ENCODE measurements at places on chromosomes 12 and 14.

GRCh38 chr14:87285506-87285905 lies 707.5 kb downstream of the GALC start:
- DNase-seq = no peak

- DNase-seq = no peak
Observed at GRCh38 chr12:100105661-100106060, 37.0 kb downstream of the BLTP3B start.

DNA sequence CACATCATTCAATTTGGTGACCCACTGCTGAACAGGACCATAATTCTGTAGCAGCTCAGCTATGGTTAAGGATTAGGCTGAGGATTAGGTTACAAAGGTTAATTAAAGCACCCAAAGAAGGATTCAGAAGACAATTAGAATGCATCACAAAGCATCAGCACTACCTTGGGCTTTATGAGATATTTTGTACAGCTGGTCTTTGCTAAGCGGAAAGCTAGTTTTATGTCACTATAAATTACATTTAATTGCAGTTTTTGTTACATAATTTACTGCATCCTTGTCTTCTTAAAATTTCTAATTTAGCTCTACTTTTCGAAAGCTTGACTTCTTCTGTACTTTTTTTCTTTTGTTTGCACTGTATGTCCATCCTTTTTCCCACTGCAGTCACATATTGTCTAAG lies 711.5 kb downstream of the RPS29 start:
- DNase-seq = no peak

GRCh38 chr14:100350986-100351385 lies 27.8 kb downstream of the SLC25A47 start:
- no peak for DNase-seq

- DNase-seq = no peak
Observed at GRCh38 chr12:116106870-116107269, 170.6 kb downstream of the MED13L start.

DNA sequence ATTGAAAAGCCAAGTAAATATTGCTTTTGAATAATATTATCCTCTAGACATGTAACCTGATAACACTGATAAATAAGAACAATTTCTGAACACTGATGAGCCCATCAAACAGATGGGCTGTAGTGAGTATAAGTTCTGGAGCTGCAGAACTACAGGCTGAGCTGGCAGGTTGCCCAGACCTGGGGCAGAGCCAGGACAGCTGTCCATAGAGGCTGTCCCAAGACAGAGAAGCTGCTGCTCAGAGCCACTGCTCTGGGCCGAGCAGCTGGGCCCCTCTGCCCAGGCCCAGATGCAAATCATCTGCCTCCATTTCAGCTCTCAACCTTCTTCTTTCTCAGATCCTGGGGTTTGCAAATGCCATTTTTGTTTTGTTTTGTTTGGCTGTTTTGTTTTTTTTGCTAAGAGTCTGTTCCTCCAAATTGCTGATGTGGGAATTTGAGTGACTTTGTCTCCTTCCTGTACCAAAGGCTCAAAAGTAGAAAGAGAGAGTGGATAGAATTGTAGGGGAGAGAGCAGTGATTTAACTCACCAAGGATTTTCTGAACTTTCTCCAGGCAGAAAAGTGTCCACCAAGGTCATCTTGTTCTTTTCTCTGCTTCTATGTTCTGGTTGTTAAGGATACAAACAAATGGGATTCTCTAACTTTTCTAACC lies 4.0 kb upstream of the TESPA1 start:
- DNase-seq = no peak

- DNase-seq = no peak
Observed at GRCh38 chr12:48816143-48816854, 2.0 kb upstream of the CACNB3 start.

- peak; percentile 79 for DNase-seq
Observed at GRCh38 chr12:78062786-78063185, 232.1 kb downstream of the NAV3 start.

DNA sequence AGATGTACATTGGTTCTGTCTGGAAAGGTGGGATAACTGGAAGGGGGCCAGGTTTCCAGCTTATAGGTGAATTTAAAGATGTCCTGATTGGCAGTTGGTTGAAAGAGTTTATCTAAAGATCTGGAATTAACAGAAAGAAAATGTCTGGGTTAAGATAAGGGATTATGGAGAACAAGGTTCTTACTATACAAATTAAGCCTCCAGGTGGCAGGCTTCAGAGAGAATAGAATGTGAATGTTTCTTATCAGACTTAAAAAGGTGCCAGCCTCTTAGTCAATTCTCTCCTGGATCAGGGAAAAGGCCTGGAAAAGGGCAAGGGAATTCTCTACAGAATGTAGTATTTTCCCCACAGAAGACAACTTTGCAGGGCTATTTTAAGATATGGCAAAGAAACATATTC lies 53.1 kb downstream of the CNTN1 start:
- DNase-seq = no peak

DNA sequence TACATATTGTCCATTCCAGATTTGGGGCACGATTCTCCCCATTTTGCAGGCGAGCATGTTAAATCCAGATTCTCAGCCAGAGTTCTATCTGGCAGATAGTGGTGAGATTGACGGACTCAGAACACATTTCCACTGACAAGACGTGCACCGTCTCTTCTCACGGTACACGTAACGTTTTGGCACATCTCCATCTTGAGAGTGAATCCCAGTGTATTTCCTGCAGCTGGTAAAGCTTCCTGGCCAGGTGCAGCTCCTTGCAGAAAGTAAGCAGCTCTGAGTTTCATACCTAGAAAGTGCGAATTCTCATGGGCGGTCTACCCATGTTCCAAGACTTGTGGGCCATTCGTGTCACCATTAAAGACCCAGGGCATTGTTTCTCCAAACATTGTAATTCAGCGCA lies 102.6 kb downstream of the TSPAN9 start:
- DNase-seq = no peak

GRCh38 chr12:77696183-77696582 lies 134.5 kb upstream of the NAV3 start:
- no peak for DNase-seq

DNA sequence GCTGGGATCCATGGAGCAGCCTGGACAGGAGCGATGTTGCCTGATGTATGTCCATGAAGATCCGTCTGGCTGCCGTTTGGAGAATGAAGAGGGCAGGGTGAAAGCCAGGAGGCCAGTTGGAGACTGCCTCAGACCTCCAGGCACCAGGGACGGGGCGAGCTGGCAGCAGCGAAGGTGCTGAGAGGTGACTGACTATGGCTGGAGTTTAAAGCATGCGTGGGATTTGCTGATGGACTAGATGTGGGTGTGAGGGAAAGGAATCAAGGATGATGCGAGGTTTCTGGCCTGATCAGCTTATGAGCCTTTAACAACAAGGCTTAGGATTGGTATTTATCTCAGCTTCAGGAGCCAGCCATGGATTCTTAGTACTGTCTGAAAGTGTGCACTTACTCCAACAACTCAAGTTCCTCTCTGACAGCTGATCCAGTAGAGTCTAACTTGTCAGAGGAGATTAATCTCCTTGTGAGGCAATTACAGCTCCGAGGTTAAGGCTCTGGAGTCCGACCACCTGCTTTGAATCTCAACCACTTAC lies 49.4 kb downstream of the DYNC1H1 start:
- no peak for DNase-seq

DNA sequence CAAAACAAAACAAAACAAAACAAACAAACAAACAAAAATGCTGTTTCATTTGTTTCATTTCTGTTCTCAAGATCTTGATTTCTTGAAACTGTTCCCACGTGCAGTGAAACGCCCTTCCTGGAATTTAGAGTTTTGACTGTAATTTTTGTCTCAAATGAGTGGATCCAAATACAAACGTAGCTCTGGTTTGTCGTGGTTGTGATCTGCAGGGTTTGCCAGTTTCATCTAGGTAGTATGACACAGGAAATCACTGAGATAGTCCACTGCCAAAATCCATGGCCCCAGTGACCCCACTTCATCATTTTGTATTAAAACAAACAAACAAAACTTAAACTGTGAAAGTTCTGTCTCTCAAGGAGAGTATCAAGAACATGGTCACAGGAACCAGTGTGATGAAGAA lies 838.6 kb downstream of the BCL11B start:
- DNase-seq = no peak

DNA sequence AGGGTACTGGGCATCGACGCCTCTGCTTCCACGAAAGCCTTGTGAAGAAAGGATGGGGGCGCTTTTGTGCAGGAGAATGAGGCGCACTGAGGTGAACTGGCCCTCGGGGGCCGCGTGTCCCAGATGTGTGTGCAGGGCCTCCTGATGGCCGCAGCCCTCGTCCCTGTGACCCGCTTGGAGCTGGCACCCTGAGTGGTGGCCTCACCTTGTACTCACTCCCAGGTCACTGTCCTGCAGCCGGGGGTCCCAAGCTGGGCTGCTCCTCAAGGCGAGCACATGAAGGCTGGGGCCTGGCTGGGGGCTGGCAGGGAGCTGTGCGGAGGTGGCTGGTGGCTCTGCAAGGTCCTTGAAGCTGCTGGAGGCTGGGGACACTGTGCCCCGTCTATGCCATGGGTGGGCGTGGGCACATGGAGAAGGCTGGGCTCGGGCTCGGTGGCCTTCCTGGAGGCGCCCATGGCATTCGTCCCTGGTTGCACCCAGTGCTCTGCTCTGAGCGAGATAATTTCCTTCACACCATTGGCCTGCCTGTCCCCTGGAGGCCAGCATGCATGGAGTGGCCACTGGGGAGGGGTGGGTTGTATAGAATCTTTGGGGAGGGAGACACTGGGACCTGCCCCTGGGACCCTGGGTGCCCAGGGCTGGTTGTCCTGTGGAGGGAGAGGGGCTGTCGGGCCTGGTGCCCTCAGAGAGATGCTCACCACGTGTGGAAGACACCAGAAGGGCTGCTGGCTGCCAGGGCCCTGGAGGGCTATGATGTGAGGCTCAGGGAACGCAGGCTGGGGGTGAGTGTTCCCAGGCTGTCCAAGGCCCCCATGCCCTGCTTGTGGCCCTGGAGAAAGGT lies 79.3 kb downstream of the TMEM121 start:
- DNase-seq = no peak

DNA sequence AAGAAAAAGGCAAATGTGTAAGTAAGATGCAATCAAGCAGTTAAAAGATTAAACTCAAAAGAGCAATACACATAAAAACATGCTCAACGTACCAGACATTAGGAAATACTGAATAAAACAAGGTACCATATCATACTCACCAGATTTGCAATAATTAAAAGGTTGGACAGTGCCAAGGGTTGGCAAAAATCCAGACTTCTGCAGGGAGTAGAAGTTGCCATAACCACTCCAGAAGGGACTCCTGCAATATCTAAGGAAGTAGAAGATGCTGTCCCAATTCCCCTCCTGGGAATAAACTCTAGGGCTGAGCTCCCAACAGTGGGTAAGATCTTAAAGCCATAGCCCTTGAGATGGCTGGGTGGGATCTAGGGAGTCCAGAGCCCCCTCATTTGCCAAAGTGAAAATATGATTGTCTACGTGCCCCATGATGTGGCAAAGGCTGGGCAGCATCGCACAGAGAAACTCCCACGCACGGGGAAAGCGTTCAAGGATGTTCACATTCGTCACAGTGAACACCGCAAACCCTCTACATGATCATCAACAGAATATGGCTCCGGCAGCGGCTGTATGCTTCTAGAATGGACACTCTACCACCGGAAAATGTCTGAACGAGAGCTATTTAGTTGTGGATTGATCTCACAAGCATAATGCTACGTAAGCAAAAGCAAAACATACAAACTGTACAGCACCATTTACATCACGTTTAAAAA lies 12.3 kb downstream of the KCTD10 start:
- DNase-seq = no peak

GRCh38 chr12:66130267-66131066 lies at the start of gene LLPH:
TSS of gene LLPH (minus strand) at chr12:66130750. CDS start at chr12:66129106, 1,644 bp downstream.
- peak; percentile 46 for DNase-seq

- DNase-seq = no peak
Observed at GRCh38 chr12:80033448-80033847, 65.9 kb upstream of the OTOGL start.

DNA sequence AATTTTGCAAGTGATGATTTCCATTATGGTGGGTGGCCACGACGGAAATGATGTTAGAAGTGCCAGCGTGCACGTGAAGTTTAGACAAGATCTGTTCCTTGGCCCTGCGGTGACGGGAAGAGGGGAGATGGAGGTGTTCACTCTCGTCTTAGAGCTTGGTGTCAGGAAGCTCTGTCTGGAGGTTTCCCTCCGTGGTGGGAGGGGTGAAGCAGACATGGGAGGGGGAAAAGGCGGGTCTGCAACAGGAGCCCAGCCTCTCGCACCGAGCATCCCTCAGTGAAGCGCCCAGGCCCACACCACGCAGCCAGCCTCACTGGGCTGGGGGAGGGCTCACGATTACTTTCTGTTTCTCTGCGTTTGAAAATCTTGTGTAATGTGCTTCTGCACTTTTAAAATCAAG lies 26.3 kb downstream of the EML1 start:
- no peak for DNase-seq

DNA sequence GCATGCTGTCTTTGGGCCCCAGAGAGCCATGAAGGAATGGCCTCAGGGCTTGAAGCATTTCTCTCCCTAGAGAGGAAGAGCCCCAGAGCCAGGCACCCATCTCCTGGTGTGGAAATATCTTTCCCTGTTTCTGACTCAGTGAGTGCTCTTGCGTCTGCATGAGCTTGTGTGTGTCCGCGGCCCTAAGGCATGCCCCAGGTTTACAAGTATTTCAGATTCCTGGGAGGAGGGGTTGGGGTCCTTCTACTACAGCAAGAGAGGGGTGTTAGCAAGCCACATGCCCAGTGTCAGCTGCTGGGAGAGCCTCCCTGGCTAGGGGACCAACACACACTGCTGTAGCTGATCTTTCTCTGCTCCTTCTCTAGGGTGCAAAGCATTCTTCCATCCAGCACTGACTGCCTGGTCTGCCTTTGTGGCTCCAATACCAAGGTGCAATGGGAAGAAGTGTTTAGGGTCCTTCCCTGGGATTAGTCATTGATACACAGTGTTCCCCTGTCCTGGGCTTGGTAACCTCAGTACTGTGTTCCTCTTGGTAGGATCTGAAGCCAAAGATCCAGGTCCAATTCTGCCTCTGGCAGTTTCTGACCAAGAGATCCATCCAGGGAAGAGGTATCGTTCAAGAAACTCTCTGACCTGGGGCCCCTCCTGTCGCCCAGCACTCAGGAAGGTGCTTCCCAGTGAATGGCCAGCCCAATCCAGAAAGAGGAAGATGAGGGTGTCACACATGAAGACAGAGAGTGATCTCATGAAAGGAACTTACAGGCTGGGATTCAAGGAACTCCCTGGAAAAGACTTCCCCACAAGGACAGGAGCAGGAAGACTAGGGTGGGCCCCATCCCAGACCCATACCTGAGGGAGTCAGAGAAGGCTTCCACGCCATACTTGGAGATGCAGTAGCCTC lies 3.1 kb downstream of the RDH16 start:
- DNase-seq = no peak

DNA sequence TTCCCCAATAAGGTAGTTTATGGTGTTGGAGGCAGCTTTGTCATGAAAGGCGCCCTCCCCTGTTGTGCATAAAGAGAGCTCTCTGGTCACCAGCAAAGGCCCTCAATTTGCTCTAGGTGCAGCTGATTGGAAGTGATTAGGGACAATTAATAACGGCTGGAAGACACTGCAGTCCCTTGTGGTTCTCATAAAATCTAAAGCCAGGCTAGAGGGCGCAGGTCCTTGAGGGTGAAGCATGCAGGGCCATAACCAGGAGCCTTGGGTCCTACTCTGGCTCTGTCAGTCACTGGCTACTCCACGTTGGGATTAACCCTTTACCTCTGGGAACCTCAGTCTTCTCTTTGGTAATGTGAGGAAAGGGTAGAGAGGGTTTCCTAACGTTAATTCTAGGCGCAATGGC lies 1.9 kb downstream of the DAAM1 start:
- DNase-seq = no peak

GRCh38 chr12:130831876-130832405 lies 7.1 kb downstream of the STX2 start:
- DNase-seq = no peak
